Upper lobe of right lung (tissue), 1 donor: ENCODE measurements at places on chromosomes 2 and 18. TPM values are rescaled to one million over a fixed set of nuclear protein-coding genes. Genes with fewer than 3 reads are reported as not detected.

DNA sequence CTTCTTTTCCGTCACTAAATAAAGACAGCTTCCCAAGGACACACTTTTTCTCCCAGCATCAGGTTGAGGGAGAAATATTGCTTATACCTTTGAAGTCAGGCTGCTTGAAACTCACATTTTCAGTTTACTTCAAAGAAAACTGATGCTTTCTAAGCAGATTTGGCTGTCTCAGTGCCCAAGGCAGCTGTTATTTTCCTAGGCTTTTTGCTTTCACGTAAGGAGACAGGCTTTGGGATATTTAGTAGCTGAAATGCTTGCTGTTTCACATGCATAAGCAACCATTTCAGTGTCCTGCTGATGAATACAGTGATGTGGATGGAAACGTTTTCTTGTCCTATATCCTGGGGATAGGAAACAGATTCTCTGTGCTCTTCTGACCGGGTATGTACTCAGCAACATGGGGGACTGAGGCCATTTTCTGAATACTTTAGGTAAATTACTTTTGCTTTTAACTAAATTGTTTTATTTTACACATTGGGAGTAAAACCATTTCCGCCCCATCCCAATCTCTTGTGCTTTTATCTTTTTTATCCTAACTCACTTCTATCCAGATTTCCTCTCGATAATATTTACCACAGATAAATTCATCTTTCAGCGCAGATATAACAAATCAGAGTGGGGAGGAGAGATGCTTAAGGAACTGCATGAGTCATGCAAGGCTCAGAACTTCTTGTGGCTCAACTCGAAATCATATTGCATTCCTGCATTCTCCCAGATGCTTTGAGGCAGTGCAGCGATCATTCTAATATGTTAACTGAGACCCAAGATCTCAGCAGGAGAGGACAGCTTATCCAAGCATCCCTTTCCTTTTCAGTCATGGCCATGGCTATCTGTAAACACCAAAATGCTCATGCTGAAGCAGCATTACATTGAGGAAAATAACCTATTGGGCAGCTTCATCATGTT is 22.2 kb downstream of the GALR1 start:
- no peak overlapping the region for H3K27ac ChIP-seq
- DNase-seq, result no peak

- DNase-seq, result no peak
- H3K27ac ChIP-seq, result no peak overlapping the region
- no peaks in the 10 kb centered on the region for H3K27me3 ChIP-seq
Measured at GRCh38 chr2:195984923-195985726, 83.5 kb downstream of the DNAH7 start.

DNA sequence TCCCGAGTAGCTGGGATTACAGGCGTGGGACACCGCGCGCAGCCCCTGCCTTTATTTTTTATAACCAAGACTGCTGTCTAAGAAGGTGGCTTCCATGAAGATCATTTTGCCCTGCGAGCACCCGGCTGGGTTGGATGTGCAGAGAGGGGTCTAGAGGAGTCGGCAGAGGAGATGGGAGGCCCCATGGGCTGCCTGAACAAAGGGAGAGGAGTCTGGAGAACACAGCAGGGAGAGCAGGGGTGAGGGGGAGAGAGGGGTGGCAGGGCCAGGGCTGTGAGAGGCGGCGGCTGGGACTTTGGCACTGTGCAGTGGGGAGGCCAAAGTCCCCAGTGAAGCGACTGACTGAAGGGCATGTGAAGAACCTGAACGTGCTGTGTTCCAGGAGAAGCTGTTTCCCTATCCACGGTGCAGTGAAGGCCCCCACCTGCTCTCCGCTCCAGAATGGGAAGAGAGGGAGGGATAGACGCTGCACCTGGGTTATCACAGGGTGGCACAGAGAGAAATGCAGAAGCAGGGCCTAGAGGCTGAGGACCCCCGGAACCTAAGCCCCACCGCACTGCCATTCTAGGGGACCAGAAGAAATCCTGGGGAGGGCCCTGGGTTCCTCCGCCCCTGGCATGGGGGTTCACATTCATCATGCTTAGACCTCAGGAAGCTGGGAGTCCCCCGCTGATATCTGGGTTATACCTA is 24.8 kb upstream of the FOSL2 start:
- no peak overlapping the region for H3K4me3 ChIP-seq
- no peaks in the 10 kb centered on the region for H3K27me3 ChIP-seq
- H3K4me1 ChIP-seq, result peaks cover 20% of the 10 kb centered on the region
- DNase-seq, result no peak

DNA sequence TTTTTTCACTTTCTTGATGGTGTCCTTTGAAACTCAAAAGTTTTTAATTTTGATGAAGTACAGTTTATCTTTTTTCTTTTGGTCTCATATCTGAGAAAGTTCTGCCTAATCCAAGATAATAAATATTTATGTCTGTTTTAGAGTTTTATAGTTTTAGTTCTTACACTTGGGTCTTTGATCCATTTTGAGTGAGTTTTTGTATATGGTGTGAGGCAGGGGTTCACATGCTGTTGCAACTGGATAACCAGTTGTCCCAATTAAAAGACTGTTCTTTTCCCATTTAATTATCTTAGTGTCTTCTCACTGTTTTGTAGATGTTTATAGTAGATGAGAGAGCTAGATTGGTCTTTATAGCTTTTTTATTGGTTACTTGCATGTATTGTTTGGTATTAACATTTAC is 43.6 kb downstream of the TET3 start:
- H3K27me3 ChIP-seq, result no peaks in the 10 kb centered on the region
- no peaks in the 10 kb centered on the region for H3K36me3 ChIP-seq
- no peak overlapping the region for H3K27ac ChIP-seq
- DNase-seq, result no peak
- H3K4me1 ChIP-seq, result peaks cover 18% of the 10 kb centered on the region

DNA sequence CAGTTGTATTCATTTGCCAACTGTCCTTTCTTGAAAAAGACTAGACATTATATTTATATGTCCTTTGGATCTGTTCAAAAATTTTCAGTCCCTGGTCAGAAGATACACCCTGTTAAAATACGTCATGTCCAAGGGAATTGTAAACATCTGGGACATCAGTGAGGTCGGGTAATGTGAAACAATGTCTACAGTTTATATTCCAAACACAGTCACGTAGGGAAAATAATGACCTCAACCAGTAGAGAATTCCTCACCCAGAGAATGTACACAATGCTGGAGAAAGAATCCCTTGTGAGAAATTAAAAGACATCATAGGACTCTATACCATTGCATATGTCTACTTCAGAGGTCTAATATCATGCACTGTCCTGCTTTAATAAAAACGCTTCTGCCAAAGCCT is 888.0 kb upstream of the CHAC2 start:
- no peak for DNase-seq
- no peaks in the 10 kb centered on the region for H3K36me3 ChIP-seq
- H3K27me3 ChIP-seq, result no peaks in the 10 kb centered on the region

DNA sequence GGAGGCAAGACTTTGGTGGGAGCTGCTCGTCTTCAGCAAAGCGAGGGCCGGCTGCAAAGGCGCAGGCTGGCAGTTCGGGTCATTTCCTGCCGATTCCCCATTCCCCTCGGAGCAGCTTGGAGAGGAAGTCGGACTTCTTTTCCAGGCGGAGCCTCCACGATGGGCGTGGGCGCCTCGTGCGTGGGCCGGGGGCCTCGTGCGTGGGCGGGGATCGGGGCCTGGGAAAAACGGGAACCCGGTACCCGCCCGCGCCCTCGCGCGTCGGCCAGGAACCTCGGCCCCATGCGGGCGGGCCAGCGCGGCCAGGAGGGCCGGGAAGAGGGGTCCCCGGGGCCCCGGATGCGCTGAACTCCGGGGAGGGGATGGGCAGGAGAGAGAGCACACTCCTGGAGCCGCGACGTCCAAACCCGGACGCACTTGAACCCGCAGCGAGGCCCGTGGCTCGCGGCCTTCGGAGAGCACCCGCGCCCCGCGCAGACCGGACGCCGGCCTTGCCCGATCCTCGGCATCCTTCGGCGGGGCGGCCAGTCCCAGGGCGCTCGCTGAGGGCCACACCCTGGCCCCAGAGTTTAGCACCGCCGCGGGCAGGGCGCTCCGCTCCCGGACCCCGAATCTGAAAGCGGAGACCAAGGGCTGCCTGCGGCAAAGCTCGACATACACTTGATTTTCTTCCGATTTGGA is 368.4 kb downstream of the MTX2 start:
- H3K4me3 ChIP-seq, result peak overlapping the region; percentile 58
- peaks cover 87% of the 10 kb centered on the region for H3K27me3 ChIP-seq
- no peak overlapping the region for H3K27ac ChIP-seq
- H3K36me3 ChIP-seq, result no peaks in the 10 kb centered on the region
- peaks cover 7% of the 10 kb centered on the region for H3K4me1 ChIP-seq

DNA sequence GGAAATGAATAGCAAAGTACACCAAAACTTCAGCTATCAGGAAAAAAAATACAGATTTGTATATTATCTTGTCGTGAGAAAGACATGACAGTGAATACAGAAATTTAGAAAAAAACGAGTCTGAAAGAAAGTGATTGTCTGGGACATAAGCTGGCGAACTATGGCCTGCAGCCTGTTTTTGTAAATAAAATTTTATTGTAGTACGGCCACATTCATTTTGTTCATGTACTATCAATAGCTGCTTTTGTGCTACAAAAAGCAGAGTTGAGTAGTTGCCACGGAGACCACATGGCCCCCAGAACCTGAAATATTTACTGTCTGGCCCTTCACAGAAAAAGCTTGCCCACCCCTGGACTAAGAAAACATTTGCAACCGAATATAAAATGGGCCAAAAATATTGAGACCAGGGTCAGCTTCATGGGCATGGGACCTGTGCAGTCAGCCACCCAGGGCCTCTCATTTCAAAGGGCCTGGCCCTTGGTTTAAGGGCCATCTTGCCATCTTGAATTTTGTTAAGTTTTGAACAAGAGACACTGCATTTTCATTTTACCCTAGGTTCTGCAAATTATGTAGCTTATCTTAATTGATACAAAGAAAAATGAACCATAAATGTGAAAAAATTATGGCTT is 17.9 kb downstream of the ANTXR1 start:
- no peak overlapping the region for H3K4me3 ChIP-seq
- no peak overlapping the region for H3K27ac ChIP-seq
- DNase-seq, result no peak
- H3K4me1 ChIP-seq, result peaks cover 10% of the 10 kb centered on the region
- no peaks in the 10 kb centered on the region for H3K36me3 ChIP-seq

DNA sequence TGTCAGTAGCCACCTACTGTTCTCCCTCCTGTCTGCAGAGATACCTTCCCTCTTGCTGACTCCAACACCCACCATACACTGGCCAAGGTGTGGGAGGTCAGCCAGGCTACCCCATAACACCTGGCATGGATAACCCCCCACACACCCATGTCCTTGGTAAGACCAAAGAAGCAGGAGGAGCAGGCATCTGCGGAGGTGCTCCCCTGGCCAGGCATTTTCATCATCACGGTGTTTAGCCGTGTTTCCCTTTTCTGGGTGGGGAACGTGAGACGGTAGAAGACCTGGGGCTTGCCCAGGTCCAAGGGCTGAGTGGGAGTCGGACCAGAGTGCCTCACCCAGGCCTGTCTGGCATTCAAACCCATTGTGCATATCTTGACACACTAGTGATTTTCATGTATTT is 150.3 kb downstream of the SMAD7 start:
- no peaks in the 10 kb centered on the region for H3K27me3 ChIP-seq
- H3K27ac ChIP-seq, result no peak overlapping the region
- H3K36me3 ChIP-seq, result no peaks in the 10 kb centered on the region
- H3K4me1 ChIP-seq, result no peaks in the 10 kb centered on the region
- no peak overlapping the region for H3K4me3 ChIP-seq
- DNase-seq, result peak; percentile 37

GRCh38 chr2:85589181-85589580 is 5.0 kb downstream of the VAMP5 start:
- no peak for DNase-seq
- no peak overlapping the region for H3K4me3 ChIP-seq
- peak overlapping the region; percentile 85 for H3K27ac ChIP-seq

DNA sequence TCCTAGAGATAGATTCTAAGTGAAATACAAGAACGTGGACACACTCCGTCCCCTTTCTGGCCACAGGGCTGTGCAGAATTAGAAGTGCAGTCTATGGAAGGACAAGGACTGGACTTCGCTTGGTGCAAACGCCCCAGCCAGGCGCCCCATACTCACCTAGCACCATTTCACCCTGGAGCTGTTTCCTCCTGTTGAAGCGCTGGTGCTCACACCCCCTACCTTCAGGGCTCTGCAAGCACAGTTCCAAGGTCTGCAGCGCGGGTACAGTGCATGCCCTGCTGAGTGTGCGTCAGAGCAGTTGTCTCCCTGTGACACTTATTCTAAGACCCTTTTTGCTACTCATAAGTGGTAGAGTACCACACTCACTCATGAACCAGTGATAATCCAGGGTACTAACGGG is 3.0 kb downstream of the HPCAL1 start:
- no peak for DNase-seq
- H3K27ac ChIP-seq, result peak overlapping the region; percentile 88
- peaks cover 53% of the 10 kb centered on the region for H3K4me1 ChIP-seq
- H3K27me3 ChIP-seq, result no peaks in the 10 kb centered on the region
- H3K4me3 ChIP-seq, result peak overlapping the region; percentile 83
- no peaks in the 10 kb centered on the region for H3K36me3 ChIP-seq

DNA sequence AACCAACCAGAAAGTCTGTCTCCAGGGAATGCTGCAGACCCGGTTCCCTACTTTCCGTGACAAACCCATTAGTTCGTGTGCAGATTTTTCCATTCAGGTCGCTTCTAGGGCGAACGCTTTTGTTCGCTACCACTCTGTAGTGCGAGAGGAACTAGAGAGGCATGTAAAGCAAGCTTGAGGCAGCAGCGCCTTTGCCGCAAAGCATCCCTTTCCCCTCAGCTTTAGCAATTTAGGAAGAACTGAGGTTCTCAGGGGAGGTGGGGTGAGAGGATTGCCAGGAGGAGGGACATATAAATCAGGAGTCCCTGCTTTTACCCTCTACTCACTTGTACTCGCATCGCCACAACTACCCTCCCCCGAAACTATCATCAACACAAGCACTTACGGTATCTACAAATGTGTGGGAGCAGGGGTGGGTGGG is 748 bp upstream of the ZNF804A start:
- H3K4me1 ChIP-seq, result no peaks in the 10 kb centered on the region
- H3K36me3 ChIP-seq, result no peaks in the 10 kb centered on the region
- H3K27me3 ChIP-seq, result peaks cover 4% of the 10 kb centered on the region
- peak overlapping the region; percentile 63 for H3K27ac ChIP-seq

- H3K27me3 ChIP-seq, result no peaks in the 10 kb centered on the region
- H3K4me1 ChIP-seq, result no peaks in the 10 kb centered on the region
- no peak for DNase-seq
Measured at GRCh38 chr2:233602076-233602475, 15.4 kb upstream of the UGT1A8 start.

The MYO5B gene
- 31.6 TPM for total RNA-seq

The RAB27B gene
- total RNA-seq, result 22.2 TPM

The PIEZO2 gene
- 20.4 TPM for total RNA-seq

The GAL3ST2 gene
- not detected for total RNA-seq
